ENCODE measurements at places on chromosomes 5 and 9. TPM values are rescaled to one million over a fixed set of nuclear protein-coding genes. Genes with fewer than 3 reads are reported as not detected.

Gene SLC2A6
- 0.56 TPM for total RNA-seq

Gene OLFM1
- 4.0 TPM for total RNA-seq

Gene IL33
- total RNA-seq: 23.1 TPM

Gene FAM151B
- 1.6 TPM for total RNA-seq

Gene PDLIM4
- 128 TPM for total RNA-seq

Gene F2RL1
- 20.8 TPM for total RNA-seq

Gene ANKRD55
- total RNA-seq: not detected

Gene WWC1
- 28.3 TPM for total RNA-seq

Gene NR2F1-AS1
- total RNA-seq: 0.76 TPM

Gene ZNF454
- 0.52 TPM for total RNA-seq

Gene IFNA2
- not detected for total RNA-seq

Gene CCNO
- total RNA-seq: 1.0 TPM

Gene SPINK13
- not detected for total RNA-seq

Gene ANKRD20A1
- total RNA-seq: 1.7 TPM

Gene PCDHGA7
- 2.7 TPM for total RNA-seq

Gene MCIDAS
- not detected for total RNA-seq

Gene PFN3
- not detected for total RNA-seq

Gene PCDHA9
- 0.34 TPM for total RNA-seq

Gene CACNA1B
- total RNA-seq: not detected

Gene CPLANE1
- 14.0 TPM for total RNA-seq

Gene TXNDC8
- total RNA-seq: not detected

Gene CA9
- 2.8 TPM for total RNA-seq

Gene CNTFR
- 9.1 TPM for total RNA-seq

Gene PURA
- total RNA-seq: 31.8 TPM

Gene CER1
- not detected for total RNA-seq

Gene LVRN
- total RNA-seq: 3.7 TPM

Gene CARTPT
- total RNA-seq: not detected

Gene AK1
- total RNA-seq: 26.8 TPM

Gene SAXO1
- 0.21 TPM for total RNA-seq

All from suprapubic skin (tissue), 4 donors.